Mesenchymal stem cell (in vitro differentiated cells and primary cell): ENCODE measurements at places on chromosomes 2 and 18.

DNA sequence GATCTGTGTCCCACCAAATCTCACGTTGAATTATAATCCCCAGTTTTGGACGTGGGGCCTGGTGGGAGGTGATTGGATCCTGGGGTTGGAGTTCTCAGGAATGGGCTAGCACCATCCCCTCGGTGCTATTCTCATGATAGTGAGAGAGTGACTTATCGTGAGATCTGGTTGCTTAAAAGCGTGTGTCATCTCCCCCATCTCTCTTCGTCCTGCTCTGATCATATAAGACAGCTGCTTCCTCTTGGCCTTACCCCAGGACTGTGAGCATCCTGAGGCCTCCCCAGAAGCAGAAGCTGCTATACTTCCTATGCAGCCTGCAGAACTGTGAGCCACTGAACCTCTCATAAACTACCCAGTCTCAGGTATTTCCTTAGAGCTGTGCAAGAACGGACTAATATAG, 163.7 kb upstream of the NDUFV2 start:
- no peak for DNase-seq

- peak; percentile 46 for DNase-seq
These were observed 137.5 kb upstream of the RNF152 start for GRCh38 chr18:62030091-62030985.

GRCh38 chr2:174996622-174997021, 8.6 kb downstream of the CHN1 start:
- DNase-seq: no peak

GRCh38 chr2:41379496-41380221, 668.2 kb upstream of the PKDCC start:
- DNase-seq: no peak

DNA sequence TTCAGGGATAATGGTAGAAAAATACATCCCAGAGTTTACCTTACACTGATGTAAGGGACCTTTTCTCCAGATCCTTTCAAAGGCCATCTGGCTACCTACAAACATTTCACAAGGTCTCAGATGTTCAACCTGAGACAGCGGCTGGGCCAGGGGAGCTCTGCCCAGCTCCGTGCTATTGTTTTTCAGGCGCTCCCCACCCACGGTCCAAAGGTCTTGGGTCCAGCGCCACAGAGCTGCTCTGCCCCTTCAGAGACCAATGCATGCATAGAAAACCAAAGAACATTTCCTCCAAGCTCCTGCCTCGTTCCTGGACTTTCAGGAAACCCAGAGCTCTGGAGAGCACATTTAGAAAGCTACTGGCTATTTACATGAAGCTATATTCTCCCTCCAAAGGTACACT, 40.3 kb downstream of the COPS8 start:
- DNase-seq: no peak
